Suppressor macrophage (primary cell): ENCODE measurements at places on chromosomes 3 and 15.

GRCh38 chr3:171936191-171936841 lies 93.2 kb downstream of the TMEM212 start:
- peak; percentile 96 for DNase-seq

DNA sequence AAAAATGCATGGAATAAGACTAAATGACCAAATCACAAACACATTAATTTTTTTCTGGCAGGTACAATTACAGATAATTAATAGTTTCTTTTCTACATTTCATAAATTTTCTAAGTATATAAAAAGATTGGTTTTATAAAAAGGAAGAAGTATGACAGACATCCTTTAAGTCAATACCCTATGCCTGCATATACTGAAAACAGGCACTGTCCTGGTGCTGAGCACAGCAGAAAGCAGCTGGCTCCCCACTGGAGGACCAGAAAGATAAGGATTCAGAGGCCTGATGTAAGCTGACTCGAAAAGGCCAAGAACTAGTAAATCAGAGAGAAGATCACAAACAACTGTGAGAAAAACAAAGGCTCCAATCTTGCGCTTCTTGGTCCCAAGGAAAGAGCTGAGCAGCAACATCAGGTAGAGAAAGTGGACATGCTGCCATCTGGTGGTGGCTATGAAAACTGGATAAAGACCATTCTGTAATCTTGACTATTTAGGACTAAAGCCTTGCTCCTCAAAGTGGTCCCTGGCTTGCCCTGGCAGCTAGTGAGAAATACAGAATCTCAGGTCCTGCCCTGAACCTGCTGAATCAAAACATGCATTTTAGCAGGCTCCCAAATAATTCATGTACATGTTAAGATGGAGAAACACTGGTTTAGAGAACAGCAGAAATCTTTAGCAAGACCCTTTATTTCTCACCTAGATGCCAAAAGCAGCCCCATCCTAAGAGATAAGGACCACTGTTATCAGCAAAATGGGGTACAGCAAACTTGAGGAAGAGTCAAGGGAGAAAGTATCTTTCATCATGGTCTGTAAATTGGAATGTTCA lies 76.0 kb downstream of the TRANK1 start:
- peak; percentile 75 for DNase-seq

GRCh38 chr3:48187301-48187578 lies 977 bp downstream of the CDC25A start:
- DNase-seq = no peak

- peak; percentile 13 for DNase-seq
These were observed 8.8 kb downstream of the FILIP1L start for GRCh38 chr3:100105501-100105900.

DNA sequence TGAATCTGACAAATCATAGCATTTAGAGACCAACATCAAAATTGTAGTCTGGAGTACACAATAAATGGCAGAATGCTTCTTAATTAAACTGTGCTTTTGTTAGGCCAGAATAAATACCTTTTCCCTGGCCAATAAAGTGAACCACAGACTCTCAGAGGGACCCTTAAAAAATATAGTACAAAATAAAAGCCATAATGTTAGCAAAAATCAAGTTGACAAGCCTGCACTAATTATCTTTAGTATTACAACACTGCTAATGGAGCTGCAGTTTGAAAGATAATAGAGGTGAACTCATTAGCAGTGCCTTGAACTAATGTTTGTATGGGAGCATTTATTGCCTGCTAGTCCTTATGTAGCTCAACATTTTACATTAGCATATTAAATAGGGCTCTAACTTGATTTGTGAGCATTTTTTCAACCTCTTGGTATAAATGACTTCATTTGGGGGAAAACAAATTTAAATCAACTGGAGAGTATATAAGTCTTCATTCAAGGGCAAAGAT lies 801.3 kb downstream of the EPHA3 start:
- no peak for DNase-seq

GRCh38 chr3:18538463-18539230 lies 113.5 kb upstream of the SATB1 start:
- no peak for DNase-seq

DNA sequence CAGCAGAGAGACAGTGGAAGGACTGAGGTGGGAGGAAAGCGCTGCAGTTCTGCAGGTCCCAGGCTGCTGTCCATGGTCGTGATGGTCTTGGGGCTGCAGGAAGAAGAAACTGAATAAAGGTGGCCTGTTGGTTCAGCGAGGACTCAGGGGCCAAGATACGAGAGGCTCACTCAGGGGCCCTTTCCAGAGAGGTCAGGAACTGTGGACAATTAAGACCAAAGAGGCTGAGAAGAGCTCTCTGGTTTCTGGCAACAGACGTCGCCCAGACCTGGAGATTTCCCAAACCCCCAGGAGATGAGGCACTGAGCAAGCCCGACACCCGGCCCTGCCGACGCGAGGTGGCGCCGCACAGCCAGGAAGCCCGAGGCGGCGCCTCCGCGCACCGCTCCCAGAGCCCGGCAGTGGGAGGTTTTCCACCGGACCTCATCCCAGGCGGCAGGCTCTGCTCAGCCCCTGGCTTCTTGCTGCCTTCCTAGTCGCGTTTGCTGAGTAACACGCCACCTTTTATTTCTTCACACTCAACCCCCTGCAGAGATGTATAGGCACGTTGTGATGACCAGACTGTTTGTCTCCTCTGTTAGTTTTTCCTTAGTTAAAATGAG lies 56.4 kb upstream of the ARRDC4 start:
- DNase-seq = peak; percentile 67

GRCh38 chr3:152709659-152710058 lies 125.3 kb upstream of the P2RY1 start:
- DNase-seq = no peak

- no peak for DNase-seq
These were observed 204.1 kb upstream of the TBL1XR1 start for GRCh38 chr3:177401375-177401774.

- no peak for DNase-seq
These were observed 8.2 kb upstream of the OCA2 start for GRCh38 chr15:28107111-28107903.

DNA sequence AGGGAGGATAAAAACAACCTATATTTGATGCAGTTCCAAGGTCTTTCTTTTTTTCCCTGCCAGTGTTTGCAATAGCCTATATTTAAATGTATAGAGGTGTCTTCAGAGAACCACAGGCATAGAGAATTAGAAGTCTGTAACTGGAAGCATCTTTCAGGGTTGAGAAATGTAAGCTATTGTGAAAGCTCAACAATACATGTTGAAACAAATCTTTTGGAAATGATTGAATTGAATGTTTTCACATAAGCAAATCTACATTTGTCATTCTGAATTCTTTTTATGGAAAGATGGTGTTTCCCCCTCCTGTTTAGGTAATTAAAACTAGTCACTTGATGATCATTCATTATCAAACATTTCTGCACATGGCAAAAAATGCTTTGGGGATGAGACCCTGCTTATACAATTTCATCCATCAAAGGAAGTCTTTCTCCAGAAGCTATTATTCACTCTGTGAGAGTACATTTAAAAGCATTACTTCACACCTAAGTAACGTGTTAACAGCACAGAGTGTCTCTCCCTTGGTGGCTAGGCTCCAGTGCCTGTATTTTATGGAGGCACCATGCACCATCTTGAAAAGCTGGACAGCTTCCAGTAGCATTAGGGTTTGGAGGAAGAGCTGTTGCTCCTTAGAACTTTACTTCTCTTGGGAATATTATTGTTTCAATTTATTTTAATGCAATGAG lies 406.2 kb downstream of the LSAMP start:
- no peak for DNase-seq

DNA sequence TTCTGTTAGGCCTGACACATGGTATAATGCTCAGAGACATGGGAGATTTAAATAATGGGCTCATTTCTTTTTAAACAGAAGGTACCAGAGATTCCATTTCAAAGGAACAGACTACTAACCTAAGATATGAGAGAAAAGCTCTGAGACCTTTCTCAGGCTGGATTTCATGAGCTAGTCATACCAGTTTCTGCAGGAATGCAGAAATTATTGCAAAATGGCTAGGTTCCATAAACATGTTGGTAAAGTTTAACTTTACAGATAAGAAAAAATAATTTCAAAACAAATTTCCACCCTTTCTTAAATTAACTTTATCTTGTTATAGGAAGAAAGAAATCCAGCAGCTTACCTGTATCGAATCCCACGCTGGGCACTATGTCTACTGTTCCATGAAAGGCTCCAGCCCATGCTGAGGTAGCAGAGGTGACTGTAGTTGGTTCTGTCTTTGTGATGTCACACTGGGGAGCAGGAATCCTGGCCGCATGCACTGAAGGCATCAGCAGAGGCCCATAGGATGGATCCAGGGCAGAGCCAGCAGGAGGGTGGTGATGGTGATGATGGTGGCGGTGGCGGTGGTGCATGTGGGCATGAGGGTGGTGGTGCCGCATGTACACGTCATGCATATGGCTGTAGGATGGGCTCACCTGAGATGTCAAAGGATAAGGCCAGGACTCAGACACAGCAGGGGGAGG lies 22.6 kb downstream of the VGLL3 start:
- no peak for DNase-seq

GRCh38 chr3:64216274-64217147 lies 8.8 kb downstream of the PRICKLE2 start:
- no peak for DNase-seq

GRCh38 chr3:85912980-85913379 lies 954.2 kb downstream of the CADM2 start:
- DNase-seq = no peak

DNA sequence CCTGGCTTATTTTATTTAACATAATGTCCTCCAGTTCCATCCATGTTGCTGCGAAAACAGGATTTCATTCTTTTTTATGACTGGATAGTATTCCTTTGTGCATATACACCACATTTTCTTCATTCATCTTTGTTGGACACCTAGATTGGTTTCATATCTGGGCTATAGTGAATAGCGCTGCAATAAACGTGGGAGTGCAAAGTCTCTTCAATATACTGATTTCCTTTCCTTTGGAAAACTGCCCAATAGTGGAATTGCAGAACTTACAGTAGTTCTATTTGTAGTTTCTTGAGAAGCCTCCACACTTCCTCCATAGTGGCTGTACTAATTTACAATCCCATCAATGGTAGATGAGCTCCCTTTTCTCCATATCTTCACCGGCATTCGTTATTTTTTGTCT lies 72.5 kb upstream of the KLHL25 start:
- no peak for DNase-seq
